ENCODE measurements at places on chromosomes 5 and 9.

GRCh38 chr5:73827106-73827450, 201.1 kb downstream of the ARHGEF28 start:
- DNase-seq: no peak

DNA sequence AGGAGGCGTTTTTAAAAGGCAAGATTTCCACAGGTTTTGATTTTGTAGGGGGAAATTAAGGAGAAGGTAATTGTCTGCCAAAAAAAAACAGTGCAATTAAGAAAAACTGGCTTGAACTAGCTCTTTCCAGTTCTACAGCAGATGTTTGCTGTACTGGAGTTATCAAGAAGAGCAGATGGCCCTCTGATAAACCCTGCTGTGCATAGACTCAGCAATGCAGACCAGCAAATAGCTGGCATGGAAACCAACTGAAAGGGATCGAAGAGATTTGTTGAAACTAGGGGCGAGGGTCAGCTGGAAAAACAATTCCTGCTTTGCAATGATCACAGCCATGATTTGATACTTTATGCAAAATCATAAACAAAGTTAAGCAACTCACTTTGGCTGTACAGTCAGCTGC, 17.8 kb upstream of the BHMT start:
- DNase-seq: no peak

- DNase-seq: no peak
These were observed 97.8 kb upstream of the SMC5 start for GRCh38 chr9:70160686-70161600.

- no peak for DNase-seq
These were observed 13.9 kb downstream of the PTAR1 start for GRCh38 chr9:69745716-69746437.

DNA sequence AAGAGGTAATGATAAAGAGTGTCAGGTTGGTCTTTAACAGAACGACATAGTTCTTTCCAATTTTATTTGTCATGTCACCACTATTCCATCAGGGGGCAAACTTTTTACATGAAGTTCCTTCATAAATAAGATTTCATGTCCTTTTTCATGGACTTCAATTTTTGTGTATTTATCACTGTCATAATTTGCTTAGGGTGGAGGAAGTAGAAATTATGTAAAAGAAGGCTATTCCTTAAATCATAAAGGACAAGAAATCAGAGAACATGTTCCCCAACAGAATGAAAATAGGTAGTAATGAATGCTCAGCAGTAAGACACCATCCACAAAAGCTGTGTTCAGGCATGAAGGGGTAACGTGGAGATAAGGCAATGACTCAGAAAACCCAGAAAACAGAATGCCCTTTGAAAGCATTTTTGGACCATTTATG, 72.7 kb downstream of the ZFAND5 start:
- DNase-seq: no peak

DNA sequence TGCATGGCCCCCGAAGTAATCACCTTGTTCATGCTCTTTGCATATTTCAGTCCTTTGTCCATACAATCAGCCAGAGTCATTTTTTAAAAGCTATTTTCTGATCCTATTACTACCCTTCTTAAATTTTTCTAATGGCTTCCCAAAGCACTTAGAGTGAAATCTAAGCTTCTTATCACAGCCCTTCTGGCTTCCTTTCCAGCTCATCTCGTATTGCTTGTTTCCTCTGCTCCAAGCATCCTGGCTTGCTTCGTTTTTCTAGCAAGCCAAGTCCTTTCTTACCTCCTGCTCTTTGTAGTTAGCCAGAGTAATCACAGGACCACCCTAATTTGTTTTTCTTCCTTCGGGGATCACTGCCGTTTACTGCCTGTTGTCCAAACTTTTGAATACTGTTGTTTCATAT, 453.3 kb downstream of the KIF4B start:
- DNase-seq: no peak

Measured in activated effector memory CD4-positive, alpha-beta T cell treated with anti-CD3 and anti-CD28 coated beads, Interleukin-2, amount 50 U/mL, for 16 hours (primary cell).